Ureter (tissue), 1 donor: ENCODE measurements at places on chromosomes 11 and 22. TPM values are rescaled to one million over a fixed set of nuclear protein-coding genes. Genes with fewer than 3 reads are reported as not detected.

- no peak for DNase-seq
Observed at GRCh38 chr22:32998373-32998772, 59.8 kb downstream of the SYN3 start.

- DNase-seq: no peak
Observed at GRCh38 chr22:34969001-34969790, 96.8 kb upstream of the ISX start.

DNA sequence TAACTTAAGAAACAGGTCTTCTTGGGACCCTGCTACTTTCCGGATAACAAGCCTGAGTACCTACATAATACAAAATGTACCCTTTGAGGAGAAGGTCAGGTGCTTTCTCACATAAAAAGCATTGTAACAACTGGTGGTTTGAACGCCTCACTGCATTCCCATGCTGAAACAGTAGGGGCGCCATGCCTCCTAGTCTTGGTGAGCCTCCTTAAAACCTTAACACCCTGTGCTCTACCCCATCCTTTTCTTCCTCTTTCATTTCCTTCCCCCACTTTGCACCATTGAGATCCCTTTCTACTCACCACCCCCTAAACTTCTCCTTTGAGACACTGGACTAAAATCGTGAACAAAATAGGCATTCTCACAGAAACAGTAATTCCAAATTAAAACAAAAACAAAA, 729.3 kb downstream of the NTM start:
- no peak for DNase-seq

- DNase-seq: no peak
Observed at GRCh38 chr22:25447067-25447685, 117.3 kb upstream of the GRK3 start.

The NRIP3 gene
- 2.4 TPM for total RNA-seq

The NUP98 gene
- total RNA-seq: 137 TPM
